ENCODE measurements at places on chromosomes 5 and 9. TPM values are rescaled to one million over a fixed set of nuclear protein-coding genes. Genes with fewer than 3 reads are reported as not detected.

- no peaks in the 10 kb centered on the region for H3K27me3 ChIP-seq
- H3K27ac ChIP-seq, result no peak overlapping the region
- DNase-seq, result no peak
- H3K4me1 ChIP-seq, result no peaks in the 10 kb centered on the region
Measured at GRCh38 chr5:42791151-42791550, 20.5 kb downstream of the SELENOP start.

- no peak for DNase-seq
- H3K27me3 ChIP-seq, result no peaks in the 10 kb centered on the region
- no peak overlapping the region for H3K27ac ChIP-seq
- no peaks in the 10 kb centered on the region for H3K4me1 ChIP-seq
- H3K4me3 ChIP-seq, result no peak overlapping the region
Measured at GRCh38 chr9:96062854-96063253, 187.4 kb downstream of the ERCC6L2 start.

DNA sequence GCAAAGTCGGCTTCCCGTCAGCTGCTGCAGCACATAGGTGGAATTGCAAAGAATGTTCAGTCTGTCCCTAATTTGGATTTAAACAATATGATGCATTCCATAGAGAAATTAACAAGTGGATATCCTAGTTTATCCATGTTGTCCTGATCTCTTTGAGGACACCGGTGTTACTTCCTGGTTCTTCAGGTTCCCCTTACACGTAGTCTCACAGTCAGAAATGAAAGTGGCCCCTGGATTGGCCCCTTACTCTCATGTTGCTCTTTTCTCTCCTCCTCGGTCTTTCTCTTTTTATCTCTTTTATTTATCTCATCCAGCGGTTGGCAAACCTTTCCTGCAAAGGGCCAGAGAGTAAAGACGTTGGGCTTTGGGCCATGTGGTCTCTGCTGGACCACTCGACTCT lies 265.1 kb downstream of the GAS1 start:
- H3K4me1 ChIP-seq, result no peaks in the 10 kb centered on the region
- DNase-seq, result no peak
- no peak overlapping the region for H3K27ac ChIP-seq
- no peak overlapping the region for H3K4me3 ChIP-seq

DNA sequence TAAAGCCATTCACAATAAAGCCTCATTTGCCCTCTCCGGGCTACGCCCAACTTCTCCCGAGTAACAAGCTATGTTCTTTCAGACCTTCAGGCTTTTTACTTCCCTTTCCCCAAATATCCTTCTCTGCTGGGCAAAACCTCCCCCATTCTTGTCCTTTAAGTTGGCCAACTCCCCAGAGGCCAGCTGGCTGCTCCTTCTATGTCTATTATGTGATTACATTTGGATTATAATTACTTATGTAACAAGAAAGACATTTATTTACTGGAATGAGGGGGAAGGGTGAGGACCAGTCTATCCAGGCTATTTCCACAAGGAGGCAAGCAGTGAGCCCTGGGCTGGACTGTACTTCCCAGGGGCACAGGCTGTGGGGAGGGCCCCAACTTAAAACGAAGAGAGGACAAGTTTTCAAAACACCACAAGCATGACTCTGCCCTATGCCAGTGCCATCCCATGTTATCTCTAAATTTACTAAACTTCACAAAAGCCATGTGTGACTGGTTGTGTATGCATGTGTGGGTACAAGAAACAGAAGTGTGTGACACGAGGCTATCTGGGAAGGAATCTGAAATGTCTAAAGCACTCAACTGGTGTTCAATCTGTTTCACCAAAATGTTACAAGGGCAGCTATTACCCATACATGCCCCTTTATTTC lies 84.5 kb downstream of the GNAQ start:
- H3K27ac ChIP-seq, result no peak overlapping the region
- peaks cover 5% of the 10 kb centered on the region for H3K4me1 ChIP-seq
- H3K27me3 ChIP-seq, result no peaks in the 10 kb centered on the region
- no peaks in the 10 kb centered on the region for H3K36me3 ChIP-seq

DNA sequence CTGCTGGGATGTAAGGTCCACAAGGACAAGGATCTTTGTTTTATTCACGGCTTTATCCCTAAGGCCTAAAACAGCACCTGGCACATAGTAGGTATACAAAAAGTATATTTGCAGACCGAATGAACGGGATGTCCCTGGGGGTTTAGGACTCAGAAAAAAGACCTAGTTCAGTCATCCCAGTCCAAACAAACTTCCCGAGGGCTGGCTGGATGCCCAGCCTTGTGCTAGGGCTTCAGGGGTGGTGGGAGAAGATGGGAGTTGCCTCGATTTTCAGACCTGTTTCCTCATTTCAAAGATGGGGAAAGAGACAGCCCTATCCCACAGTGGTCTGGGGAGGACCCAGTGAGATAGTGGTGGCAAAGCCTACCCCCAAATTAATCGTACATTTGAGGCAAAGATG lies 3.0 kb upstream of the PROB1 start:
- peaks cover 29% of the 10 kb centered on the region for H3K27me3 ChIP-seq
- DNase-seq, result no peak
- peaks cover 6% of the 10 kb centered on the region for H3K4me1 ChIP-seq
- no peak overlapping the region for H3K27ac ChIP-seq
- no peaks in the 10 kb centered on the region for H3K36me3 ChIP-seq

GRCh38 chr5:54113060-54113459 lies 197.3 kb downstream of the ARL15 start:
- H3K36me3 ChIP-seq, result no peaks in the 10 kb centered on the region
- H3K4me1 ChIP-seq, result no peaks in the 10 kb centered on the region
- DNase-seq, result no peak
- no peak overlapping the region for H3K27ac ChIP-seq

- no peak for DNase-seq
- peaks cover 14% of the 10 kb centered on the region for H3K4me1 ChIP-seq
- H3K27me3 ChIP-seq, result no peaks in the 10 kb centered on the region
- no peak overlapping the region for H3K27ac ChIP-seq
- peak overlapping the region; percentile 16 for H3K4me3 ChIP-seq
Measured at GRCh38 chr9:127724012-127724411, 8.1 kb downstream of the TTC16 start.

- no peak for DNase-seq
- no peaks in the 10 kb centered on the region for H3K4me1 ChIP-seq
- H3K27ac ChIP-seq, result no peak overlapping the region
Measured at GRCh38 chr9:109802491-109802890, 22.5 kb downstream of the PALM2AKAP2 start.

GRCh38 chr5:138752951-138753793 lies at the start of gene CTNNA1:
Gene CTNNA1, plus strand, starts transcription at chr5:138753425. Its CDS starts 28,500 bp downstream, at chr5:138781925.
- peak within 1 kb of the TSS; percentile 85 for H3K27ac ChIP-seq
- H3K4me1 ChIP-seq, result peaks cover 7% of the 10 kb centered on the region
- H3K27me3 ChIP-seq, result no peaks in the 10 kb centered on the region
- 0 out of 2 replicates have a peak, but pooled peaks cover 3% of the 10 kb centered on the region for H3K36me3 ChIP-seq
- peak within 1 kb of the TSS; percentile 77 for H3K4me3 ChIP-seq
- peak; percentile 96 for DNase-seq

NUTM2G gene
- total RNA-seq, result 0.25 TPM

THG1L gene
- 12.4 TPM for total RNA-seq

- no peaks in the 10 kb centered on the region for H3K4me1 ChIP-seq
- H3K4me3 ChIP-seq, result no peak overlapping the region
- no peak overlapping the region for H3K27ac ChIP-seq
- H3K27me3 ChIP-seq, result no peaks in the 10 kb centered on the region
Measured at GRCh38 chr9:136958473-136958872, 6.4 kb downstream of the LCN12 start.

DNA sequence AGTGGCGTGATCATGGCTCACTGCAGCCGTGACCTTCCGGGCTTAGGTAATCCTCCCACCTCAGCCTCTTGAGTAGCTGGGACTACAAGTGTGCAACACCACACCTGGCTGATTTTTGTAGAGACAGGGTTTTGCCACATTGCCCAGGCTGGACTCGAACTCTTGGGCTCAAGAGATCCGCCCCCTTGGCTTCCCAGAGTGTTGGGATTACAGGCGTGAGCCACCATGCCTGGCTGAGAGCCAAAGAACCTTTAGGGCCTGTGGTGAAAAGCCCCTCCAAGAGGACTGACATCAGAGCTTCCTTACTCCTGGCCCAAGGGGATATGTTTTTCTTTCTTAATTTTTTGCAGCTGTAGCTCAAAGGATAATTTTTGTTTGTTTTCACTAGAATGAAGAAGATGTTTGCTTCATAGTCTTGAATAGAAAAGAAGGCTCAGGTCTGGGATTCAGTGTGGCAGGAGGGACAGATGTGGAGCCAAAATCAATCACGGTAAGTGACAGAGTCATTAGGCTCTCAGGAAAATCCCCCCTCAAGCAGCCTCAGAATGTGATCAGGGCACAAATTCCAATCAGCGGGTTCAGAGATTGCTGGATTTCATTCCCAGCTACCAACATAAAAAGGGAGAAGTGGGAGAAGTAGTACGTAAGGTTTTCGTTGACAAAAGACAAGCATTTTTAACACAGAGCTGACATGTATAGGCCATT lies 77.1 kb downstream of the GOLPH3 start:
- no peak overlapping the region for H3K4me3 ChIP-seq
- no peak overlapping the region for H3K27ac ChIP-seq
- DNase-seq, result no peak
- no peaks in the 10 kb centered on the region for H3K36me3 ChIP-seq
- peaks cover 2% of the 10 kb centered on the region for H3K4me1 ChIP-seq

Data from H1 (cell line).